ENCODE measurements at places on chromosomes 12 and 14.
A peak's percentile ranks its signal among the peaks of the same experiment; 100 is the strongest.

DNA sequence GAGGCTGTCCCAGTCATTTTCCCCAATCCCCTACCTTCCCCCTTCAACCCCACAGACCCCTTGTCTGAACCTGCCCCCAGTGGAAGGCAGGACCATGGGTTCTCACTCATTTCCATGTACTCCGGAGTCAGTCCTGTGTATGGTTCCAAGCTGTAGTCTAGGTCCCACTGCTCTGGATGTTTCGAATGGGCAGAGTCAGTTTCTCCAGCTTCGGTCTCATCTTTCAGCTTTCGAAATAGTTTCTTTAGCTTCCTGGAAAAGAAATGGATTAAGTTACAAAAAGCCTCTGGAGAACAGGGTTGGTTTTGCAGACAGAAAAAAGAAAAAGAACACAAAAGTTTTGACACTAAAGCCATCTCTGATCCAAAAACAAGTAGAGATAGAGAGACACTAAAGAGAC is 167.5 kb downstream of the NTF3 start:
- DNase-seq: no peak

- no peak for DNase-seq
These were observed 7.6 kb downstream of the SAMD4A start for GRCh38 chr14:54574528-54574927.

GRCh38 chr14:81562818-81563217 is 29.2 kb upstream of the SEL1L start:
- no peak for DNase-seq

GRCh38 chr14:24258548-24259265 is 4.3 kb downstream of the TGM1 start:
- DNase-seq: no peak

DNA sequence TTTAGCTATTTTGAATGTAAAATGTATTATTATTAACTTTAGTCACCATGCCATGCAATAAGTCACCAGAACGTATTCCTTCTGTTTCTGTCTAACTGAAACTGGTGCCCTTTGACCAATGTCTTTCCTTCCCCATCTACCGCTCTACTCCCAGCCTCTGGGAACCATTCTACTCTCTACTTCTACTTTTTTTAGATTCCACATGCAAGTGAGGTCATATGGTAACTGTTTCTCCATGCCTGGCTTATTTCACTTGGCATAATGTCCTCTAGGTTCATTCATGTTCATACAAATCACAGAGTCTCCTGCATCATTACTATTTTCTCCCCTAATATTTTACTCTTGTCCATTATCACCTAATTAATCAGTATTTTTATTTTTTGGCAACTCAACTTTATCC is 160.1 kb downstream of the TMX1 start:
- no peak for DNase-seq

DNA sequence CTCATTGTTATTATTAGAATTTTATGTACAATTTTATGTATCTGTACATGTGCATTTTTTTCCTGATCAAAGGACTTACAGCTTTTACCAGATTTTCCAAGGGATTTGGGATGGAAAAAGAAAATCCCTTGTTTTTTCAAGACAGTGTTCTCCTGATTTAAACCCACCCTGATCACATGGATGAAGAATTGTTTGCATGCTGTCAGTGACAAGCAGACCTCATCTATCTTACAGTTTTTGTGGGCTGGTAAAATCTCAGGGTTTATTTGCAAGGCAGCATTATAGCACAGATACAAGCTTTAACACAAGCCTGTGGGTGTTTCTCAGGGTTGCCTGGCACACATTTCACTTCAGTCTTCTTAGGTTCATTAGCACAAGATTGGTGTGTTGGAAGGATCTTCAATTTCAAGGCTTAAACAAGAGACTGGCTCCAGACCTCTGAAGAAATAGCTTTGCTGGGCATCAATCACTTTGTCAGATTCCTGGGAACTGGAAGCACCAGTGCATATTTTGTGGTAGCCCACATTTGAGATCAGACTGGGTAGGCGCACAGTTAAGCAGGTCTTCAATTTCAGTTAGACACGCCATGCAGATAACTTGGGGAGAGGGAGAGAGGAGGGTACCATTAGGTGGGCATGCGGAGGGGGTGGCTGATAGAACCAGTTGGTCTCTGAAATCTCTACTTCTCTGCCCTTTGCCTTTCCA is 118.0 kb downstream of the TBX5 start:
- DNase-seq: no peak

DNA sequence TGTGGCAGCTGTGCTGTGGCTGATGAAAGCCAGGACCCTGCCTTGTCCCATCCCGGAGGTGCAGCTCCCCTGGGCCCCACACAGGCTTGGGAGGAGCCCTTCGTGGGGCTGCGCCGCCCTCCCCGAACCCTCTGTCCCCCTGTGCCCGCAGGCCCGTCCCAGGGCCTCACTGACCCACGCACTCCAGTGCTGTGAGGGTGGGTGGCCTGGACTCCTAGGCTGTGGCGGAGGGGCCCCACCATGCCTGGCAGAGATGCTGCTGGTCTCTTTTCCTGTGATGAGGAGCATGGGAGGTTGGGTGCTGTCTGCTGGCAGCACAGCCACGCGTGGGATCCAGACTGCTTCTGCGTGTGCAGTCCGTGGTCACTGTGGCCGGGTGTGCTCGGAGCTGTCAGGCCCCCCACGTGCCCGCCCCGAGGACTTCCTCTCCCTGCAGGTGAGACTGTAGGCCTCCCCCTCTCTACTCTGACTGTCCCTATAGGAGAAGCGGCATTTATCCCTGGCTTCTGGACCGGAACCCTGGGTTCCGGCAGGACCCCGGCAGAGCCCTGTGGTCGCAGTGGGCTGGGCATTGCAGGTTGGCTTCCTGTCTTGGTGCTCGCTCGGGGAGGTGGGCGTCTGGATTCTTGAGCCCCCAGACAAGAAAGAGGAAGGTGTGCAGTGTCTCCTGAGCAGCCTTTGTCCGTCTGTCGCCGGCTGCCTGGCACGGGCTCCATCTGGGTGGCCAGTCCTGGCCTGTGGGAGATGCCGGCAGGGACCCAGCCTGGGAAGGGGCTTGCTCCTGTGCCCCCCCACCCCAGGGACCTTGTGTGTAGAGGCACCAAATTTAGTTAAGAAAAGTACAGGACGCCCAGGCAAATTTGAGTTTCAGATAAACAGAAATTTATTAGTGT is 2.3 kb downstream of the MTA1 start:
- DNase-seq: no peak

GRCh38 chr12:77919450-77919849 is 88.8 kb downstream of the NAV3 start:
- DNase-seq: no peak

- DNase-seq: peak; percentile 49
These were observed 5.8 kb downstream of the ASB2 start for GRCh38 chr14:93970585-93970964.

GRCh38 chr14:99530407-99531155 is 49.4 kb downstream of the CCNK start:
- no peak for DNase-seq

DNA sequence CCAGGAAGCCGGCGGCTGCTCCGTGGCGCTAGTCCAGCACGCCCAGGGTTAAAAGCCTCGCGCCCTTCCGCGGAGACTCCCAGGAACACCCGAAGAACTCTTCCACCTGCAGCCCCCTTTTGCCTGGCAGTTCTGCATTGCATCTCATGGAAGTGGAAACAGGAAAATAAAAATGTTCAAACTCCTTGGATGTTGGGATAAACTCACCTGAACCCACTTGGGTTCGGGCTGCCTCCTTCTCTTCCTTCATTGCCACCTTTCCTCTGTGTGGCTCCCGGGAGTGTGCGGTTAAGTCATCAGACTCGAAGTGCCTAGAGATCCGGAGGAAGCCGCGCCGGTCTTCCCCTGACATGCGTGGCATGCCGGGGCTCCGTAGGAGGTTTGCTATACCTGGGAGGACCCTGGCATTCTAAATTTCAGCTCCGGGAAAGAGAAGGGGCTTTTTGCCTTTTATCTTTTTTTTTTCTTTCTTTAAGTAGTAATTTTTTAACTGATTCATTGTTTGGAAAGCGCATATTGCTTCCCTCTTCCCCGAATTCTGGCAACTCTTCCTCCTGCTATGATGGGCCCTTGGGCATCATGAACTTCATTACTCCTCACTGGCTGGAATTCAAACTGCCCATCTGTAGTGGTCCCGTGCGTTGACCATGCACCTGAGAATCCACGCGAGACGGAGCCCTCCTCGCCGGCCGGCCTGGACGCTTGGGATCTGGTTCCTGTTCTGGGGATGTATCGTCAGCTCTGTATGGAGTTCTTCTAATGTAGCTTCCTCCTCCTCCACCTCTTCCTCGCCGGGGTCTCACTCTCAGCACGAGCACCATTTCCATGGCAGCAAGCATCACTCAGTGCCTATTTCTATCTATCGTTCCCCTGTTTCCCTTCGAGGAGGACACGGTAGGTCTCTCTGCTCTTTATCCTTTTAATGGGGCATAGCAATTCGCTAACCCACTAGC is 931.4 kb downstream of the DIO2 start:
- no peak for DNase-seq

DNA sequence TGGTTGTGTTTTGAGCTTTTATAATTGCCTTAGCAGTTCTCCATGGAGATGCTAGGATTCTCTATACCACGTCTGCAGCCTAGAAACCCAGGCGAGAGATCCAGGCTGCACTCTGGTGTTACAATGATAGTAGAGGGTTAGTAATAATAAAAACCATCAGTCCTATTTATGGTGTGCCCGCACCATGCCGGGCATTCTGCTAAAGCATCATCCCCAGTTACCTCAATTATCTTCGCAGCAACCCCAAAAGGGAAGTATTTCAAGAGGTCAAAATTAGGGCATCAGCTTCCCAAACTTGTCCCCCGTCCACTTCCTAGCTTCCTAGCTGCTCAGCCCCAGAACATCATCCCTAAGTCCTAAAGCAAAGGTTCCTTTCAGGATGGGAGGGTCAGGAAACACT is 3.2 kb downstream of the SYNE3 start:
- DNase-seq: no peak

GRCh38 chr12:106080041-106080790 is 58.5 kb downstream of the NUAK1 start:
- DNase-seq: no peak

DNA sequence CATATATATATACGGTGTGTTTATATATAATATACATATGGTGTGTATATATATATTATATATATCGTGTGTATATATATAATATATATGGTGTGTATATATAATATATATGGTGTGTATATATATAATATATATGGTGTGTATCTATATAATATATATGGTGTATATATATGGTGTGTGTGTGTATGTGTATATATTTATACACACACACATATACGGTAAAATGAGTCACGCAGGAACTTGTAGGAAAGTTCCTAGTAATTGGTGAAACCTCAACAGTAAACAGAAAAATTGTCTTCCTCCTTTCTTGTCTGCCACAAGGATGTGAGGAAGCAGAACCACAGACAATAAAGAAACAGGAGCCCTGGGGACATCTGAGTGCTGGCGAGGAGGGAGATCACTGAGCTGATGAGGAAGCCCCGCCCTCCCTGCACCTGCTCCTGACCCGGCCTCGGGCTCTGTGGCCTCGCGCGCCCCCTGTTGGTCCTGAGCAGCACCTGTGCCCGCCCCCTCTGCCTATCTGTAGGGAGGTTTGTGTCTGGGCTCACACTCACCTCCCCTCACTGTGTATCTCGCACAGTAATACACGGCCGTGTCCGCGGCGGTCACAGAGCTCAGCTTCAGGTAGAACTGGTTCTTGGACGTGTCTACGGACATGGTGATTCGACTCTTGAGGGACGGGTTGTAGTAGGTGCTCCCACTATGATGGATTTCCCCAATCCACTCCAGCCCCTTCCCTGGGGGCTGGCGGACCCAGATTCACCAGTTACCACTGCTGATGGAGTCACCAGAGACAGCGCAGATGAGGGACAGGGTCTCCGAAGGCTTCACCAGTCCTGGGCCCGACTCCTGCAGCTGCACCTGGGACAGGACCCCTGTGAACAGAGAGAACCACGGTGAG is 1079.4 kb downstream of the TMEM121 start:
- DNase-seq: peak; percentile 51

DNA sequence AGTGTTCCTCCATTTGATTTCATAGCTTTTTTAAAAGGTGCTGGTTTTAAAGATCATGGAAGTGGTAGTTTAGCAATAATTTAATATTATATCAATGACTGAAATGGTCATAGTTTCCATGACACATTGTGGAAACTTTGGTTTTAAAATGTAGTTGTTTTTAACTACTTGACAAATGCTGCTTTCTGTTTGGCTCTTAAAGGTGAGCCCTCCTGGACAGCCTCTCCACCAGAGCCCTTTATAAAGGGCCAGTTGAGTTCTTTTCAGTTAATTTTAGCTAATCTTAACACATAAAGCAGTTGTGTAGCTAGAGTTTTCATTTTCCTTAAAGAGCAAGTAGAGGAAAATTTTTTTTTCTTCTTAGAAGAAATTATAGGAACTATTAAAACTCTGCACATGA is 14.0 kb downstream of the XPOT start:
- no peak for DNase-seq

DNA sequence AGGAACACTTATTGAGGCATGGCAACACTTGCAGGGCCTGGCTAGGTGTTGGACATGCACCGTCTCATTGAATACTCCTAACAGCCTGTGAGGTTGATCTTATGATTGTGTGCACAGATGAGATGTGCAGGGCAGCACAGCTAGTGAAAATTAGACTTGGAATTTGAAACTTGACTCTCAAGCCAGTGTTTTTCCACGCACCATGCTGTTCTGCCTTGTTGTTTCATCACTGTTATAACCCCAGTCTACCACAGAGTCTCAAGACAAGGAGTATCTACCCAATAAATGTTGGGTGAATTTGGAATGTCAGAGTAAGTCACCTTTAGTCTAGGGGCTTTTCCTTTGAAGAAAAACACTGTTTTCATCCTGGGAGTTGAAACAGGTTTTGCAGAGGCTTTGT is 55.8 kb upstream of the LRIG3 start:
- DNase-seq: no peak

- no peak for DNase-seq
These were observed 21.8 kb downstream of the VASH1 start for GRCh38 chr14:76782885-76783566.

GRCh38 chr14:32709027-32709426 is 229.7 kb upstream of the NPAS3 start:
- DNase-seq: no peak

GRCh38 chr14:21528381-21529348 is 2.5 kb upstream of the SALL2 start:
- no peak for DNase-seq

DNA sequence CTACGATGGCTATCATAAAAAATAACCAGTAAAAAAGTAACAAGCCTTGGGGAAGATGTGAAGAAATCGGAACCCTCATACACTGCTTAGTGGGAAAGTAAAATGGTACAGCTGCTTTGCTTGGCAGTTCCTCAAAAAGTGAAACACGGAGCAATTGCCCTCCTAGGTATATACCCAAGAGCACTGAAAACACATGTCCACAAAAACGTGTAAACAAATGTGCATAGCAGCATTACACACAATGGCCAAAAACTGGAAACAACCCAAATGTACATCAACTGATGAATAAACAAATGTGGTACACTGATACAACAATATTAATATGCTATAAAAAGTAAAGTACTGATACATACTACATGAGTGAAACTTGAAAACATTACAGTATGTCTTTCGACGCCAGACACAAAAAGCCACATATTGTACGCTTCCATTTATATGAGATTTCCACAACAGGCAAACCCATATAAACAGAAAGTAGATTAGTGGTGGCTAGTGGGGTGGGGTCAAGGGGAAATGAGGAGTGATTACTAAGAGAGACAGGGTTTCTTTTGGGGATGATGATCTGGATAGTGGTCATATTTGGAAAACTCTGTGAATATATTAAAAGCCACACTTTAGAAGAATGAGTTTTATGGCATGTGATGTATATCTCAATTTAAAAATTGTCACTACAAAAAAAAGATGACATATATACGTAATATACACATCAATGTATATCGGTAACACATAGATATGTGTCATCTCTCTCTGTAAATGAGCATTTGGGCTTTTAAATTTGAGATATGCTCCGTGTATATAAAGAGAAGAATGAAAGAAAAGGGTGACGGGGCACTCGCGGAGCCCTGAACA is 996 bp downstream of the SLC41A2 start:
- DNase-seq: no peak
